CD4-positive, alpha-beta T cell (primary cell): ENCODE measurements at places on chromosomes 3 and 15.

DNA sequence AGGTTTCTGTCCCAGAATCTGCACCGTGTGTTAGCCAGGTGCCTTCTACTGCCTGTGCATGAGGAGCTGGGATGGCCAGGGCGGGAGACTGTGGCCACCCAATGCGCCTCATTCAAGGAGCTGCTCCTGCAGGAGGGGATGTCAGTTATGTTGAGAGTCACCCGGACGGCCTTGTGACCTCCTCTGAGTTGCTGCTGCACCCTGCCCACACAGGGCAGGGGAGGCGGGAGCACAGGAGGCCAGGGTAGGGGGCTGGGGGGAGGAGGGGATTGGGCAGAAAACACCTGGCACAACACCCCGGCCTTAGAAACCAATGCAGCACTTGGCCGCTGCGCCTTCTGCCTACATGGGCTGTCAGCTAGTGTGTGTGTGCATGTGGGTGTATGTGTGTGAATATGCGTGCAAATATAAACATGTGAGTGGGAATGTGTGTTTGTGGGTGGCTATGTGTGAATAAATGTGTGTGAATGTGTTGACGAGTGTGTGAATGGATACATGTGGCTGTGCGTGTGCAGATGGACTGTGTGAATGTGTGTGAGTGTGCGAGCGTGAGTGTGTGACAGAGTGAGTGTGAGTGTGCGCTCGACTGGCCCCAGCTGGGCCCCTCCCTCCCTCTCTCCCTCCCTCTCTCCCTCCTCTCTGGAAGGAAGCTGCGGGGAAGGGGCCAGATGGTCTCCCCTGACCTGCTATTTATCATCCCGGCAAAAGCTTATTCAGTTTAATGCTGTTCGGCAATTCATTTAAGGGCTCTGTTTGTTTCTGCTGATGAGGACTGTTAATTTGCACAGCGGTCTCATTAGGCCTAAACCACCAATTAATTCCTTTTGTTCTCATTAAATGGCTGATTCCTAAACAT, 106.9 kb downstream of the TLE3 start:
- DNase-seq: no peak

DNA sequence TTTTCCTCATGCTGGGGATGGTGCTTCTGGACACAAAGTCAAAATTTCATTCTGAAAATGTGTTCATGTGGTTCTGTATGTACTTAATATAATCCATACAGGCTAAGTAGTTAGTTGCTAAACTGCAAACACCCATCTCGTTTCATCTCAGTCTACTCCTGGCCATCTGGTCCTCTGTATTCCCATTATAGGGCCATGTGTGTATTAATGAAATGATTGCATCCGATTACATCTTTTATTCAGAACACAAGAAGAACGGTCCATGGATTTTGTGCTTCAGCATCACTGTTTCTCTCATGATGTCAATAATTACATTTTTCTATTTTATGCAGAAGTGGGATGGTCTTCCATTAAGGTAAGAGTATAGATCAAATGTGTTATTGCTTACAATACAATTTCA, 6.1 kb upstream of the GJD2 start:
- DNase-seq: no peak

DNA sequence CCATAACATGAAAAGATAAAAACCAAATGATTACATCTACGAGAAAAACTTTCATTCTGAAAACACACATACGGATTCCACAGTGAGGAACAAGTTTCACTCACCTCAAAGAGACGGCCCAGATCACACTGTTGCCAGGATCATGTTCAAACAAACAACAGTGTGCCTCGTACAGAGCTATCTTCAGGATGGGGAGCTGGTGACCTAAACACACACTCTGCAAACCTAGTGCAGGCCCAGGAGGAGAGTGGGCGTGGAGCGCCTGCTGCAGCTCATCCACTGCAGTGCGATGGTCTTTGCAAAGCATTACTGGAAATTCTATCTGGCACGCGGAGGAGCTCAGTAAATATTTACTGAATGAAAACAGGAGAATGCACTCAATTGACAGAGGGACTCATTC, 38.5 kb downstream of the TAMM41 start:
- no peak for DNase-seq

GRCh38 chr3:13204177-13204581, 130.9 kb upstream of the IQSEC1 start:
- no peak for DNase-seq

GRCh38 chr3:135805752-135806151, 159.8 kb upstream of the PPP2R3A start:
- DNase-seq: no peak

GRCh38 chr3:47984075-47984728, 32.0 kb downstream of the MAP4 start:
- no peak for DNase-seq

DNA sequence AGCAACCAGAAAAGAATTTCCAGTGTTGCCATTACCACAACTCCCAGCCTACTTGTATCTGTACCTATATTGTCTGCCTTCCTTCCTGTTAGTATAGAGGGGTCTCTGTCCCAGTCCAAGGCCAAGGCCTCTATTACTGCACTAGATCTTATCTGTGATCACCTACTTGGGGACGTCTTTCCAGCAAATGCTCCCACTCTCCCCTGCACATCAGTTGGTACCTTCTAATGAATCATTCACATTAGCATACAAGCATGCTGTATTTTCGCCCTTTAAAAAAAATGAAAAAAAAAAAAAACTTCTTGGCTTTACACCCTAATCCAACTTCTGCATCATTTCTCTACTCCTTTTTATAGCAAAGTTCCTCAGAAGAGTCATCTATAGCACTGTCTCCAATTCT, 4.8 kb upstream of the AVEN start:
- no peak for DNase-seq

DNA sequence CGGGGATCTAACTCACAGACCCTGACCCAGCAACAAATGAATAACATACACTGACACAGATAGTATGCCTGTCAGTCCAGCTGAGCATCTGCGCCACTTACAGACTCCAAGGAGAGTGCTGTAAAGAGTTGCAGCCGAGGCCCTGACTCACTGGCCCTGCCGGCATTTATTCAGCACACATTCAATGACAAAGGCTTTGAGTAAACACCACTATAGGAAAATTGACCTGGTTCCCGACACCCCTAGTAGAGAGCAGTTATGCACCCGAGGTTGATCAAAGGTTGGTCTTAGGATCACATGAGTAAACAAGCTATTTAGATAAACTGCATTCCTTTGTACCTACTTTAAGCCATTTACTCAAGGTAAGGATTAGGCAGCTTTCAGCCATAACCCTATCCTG, 22.7 kb downstream of the LARS2 start:
- no peak for DNase-seq

DNA sequence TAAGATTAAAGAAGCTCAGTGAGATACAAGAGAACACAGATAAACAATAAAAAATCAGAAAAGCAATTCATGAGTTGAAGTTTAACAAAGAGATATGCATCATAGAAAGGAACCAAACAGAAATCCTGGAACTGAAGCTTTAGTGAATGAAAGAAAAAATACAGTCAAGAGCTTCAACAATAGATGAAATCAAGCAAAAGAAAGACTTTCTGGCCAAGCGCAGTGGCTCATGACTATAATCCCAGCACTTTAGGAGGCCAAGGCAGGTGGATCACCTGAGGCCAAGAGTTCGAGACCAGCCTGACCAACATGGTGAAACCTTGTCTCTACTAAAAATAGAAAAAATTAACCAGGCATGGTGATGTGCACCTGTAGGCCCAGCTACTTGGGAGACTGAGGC, 301.6 kb upstream of the MANF start:
- no peak for DNase-seq

GRCh38 chr3:146106986-146107385, 54.0 kb downstream of the PLOD2 start:
- no peak for DNase-seq

GRCh38 chr3:61934505-61934871, 373.1 kb downstream of the PTPRG start:
- no peak for DNase-seq

DNA sequence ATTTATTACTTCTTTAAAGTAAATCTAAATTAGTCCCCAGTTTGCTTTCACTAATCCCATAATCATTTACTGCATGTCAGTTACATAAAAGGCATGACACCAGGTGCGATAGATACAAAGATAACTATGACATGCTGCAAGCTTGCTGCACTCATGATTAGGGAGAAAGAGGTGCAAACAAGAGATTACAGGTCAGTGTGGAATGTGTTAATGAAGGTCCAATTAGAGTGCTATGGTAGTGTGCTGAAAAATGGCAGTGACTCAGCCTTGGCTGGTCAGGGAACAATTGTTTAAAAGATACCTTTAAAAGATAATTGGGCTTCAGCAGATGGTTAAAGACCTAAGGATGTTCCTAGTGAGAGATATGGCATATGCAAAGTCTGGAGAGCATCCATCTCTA, 352.6 kb upstream of the TGFBR2 start:
- DNase-seq: no peak

DNA sequence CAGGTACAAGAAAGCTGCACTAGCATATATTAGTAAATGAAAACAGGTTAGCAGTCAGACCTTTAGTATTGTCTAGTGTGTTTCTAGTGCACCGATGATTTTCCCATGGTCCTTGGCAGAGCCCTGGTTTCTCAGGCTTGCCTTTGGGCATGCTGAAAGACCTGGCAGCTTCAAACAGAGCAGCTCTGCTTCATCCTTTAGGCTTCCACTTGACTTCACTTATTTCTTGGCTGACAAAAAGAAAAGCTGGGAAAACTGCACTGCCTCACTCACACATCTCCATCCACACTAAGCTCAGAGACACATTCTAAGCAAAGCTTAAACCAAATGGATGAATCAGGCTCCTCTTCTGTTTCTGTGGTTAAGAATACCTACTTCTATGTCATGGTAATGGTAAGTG, 374.8 kb upstream of the PDZRN3 start:
- no peak for DNase-seq

GRCh38 chr15:25058080-25058785, 103.4 kb downstream of the SNRPN start:
- DNase-seq: no peak

DNA sequence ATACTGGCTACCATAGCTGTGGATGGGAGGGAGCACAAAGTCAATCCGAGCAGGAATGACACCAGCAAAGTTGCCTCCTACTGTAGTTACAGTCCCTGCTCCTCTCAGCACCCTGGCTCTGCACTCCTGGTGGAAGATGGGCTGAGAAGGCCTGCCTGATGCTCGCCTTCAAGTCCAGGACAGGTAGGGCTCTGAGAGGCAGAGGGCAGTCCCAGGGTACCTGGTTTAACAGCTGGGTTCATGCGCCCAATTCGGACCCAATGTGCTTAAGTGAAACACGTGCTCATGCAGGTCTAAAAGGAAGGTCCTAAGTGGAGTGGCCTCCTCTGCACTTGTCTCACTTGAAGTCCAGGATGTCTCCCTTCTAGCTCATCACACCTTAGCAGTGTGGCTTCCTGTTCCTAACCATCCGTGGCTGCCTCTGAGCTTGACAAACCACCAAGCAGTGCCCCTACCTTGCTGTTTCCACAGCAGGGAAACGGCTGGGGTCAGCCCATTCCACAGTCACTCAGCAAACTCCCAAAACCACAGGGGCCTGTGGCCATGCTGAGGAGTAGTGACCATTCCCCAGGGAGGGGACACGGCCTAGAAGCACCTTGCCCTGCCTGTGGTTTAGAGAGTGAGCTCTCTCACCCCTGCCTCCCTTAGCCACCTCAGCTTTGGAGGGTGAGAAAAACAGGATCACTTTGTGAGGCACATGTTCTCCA, 3.9 kb upstream of the MUSTN1 start:
- DNase-seq: peak; percentile 34

GRCh38 chr3:69290430-69290829, 95.5 kb downstream of the FRMD4B start:
- DNase-seq: no peak

GRCh38 chr3:138441742-138442141, 7.3 kb downstream of the ESYT3 start:
- no peak for DNase-seq

DNA sequence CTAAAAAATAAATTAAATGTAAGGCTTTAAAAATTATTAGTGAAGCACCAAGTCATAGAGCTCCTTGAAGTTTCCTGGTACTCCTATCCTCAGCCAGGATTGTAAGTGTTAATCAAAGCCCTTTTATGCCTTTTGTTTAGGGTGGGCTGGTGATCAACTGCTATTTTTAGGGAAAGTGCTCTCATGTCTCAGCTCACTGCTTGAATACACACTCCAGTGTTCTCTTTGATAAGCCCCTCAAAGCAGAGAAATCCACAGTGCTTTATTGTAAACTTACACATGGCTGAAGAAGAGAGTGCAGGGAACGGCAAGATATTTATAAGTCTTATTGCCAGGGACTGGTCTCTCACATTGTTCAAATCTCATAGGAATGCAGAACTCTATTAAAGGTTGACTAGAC, 156.4 kb upstream of the AZI2 start:
- no peak for DNase-seq

DNA sequence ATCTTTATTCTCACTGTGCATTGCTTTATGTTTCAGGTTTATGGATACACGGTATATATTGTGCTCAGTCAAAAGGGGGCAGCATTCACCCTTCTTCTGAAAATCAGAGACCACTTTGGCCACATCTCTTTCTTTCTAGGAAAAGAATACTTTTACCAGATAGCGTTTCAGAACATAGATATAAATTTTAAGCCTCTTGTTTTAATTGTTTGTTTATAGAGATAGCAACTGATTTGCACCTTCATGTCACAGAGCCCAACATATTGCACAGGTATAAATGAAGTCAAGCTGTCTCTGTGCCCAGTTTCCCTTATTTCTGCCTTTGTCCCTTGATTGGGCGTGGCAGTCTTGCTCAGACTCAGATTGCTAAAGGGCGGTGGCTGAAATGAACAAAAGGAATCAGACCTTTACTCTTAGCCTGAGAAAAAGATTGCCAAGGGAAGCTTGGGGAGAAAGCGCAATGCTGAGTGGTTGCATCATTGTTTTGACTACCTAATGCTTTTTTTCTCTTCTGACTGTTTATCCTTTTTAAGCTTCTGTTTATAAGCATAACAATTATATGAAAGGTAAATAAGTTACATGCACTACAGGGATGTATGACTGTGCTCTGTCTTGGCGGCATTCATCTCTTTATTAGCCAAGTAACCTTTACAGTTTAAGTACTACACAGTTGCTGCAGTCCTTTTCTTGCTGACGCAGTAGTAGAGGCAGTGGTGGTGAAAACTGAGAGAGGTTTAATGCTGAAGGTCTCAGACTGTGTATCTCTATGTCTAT, 70.8 kb upstream of the ZBTB20 start:
- DNase-seq: no peak

DNA sequence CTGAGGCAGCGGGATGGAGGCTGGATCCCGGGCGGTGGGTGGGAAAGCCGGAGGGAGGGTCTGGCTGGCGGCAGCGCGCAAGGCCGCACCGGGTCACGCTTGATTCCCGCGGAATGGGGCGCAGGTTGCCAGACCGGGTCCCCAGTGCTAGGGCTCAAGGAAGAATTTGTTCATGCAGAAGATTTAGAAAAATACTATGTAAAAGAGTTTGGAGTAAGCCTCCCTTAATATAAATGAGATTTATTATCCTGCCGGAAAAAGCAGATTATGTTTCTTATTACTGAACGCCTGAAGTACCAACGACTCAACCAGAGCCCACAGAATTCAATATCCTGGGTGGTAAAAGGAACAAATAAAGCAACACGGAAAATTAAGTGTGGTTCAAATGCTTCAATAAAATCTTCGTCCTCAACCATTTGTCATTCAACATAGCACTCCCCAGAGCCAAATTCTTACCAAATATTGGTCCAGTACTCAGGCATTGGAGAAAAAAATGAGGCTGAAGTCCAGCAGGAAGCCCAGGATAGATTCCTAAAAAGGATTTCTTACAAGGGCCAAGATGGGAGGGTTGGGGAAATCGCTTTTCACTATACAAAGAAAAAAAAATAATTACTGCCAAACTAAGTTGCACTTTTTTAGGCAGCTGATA, 1.2 kb upstream of the ZBTB20 start:
- DNase-seq: no peak
